Naive thymus-derived CD8-positive, alpha-beta T cell (primary cell): ENCODE measurements at places on chromosomes 16 and 17.

DNA sequence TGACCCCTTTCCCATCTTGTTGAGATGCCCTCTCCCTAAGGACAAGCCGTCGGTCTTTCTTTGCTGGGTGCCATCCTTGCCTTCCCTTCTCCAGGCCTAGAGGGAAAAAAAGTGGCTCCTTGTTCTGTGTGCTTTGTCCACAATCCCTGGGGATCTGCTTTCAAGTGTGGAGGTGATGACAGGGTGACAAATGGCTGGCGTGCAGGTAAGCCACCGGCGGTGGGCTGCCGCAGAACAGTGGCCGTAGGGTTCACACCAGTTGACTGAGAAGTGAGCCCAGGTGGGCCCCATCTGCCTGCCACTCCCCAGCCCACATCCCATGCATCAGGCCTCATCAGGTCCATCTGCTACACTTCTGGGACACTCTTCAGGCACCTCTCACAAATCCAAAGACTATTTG is 11.4 kb upstream of the CALB2 start:
- H3K36me3 ChIP-seq: no peaks in the 10 kb centered on the region
- no peak overlapping the region for H3K4me3 ChIP-seq
- no peaks in the 10 kb centered on the region for H3K4me1 ChIP-seq
- no peaks in the 10 kb centered on the region for H3K27me3 ChIP-seq
- H3K27ac ChIP-seq: no peak overlapping the region

DNA sequence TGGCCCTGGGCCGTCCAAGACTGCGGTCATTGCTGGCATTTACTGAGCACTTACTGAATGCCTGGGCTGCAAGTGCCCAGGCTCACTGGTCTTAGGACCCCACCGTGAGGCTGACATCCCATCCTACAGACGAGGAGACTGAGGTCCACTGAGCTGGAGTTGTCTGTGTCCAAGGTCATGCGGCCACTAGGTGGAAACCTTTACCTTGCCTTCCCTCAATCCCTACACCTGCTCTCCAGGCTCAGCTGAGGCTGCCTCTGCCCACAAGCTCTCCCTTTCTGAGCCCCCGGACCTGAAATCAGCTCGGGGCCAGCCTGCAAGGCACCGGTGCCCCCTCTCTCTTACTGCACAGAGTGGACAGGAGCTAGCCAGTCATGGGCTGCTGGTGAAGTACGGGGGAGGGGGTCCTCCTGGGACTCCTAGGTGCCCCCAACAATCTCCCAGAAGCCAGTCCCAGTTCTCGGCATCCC is 1.5 kb downstream of the CASKIN1 start:
- H3K4me3 ChIP-seq: peak overlapping the region; percentile 73
- H3K27me3 ChIP-seq: peaks cover 19% of the 10 kb centered on the region
- peak; percentile 64 for DNase-seq
- H3K27ac ChIP-seq: no peak overlapping the region
- no peaks in the 10 kb centered on the region for H3K36me3 ChIP-seq
- H3K4me1 ChIP-seq: peaks cover 15% of the 10 kb centered on the region

- no peaks in the 10 kb centered on the region for H3K36me3 ChIP-seq
- peak within 1 kb of the TSS; percentile 73 for H3K4me3 ChIP-seq
- DNase-seq: peak; percentile 50
- peak within 1 kb of the TSS; percentile 75 for H3K27ac ChIP-seq
- no peaks in the 10 kb centered on the region for H3K27me3 ChIP-seq
Observed at GRCh38 chr17:4433515-4434031, at the start of gene SPNS3. Gene SPNS3, plus strand, starts transcription at chr17:4433940. Its CDS starts 28 bp downstream, at chr17:4433968.

- H3K36me3 ChIP-seq: no peaks in the 10 kb centered on the region
- no peak overlapping the region for H3K4me3 ChIP-seq
- peaks cover 3% of the 10 kb centered on the region for H3K27me3 ChIP-seq
- no peak for DNase-seq
- no peaks in the 10 kb centered on the region for H3K4me1 ChIP-seq
Observed at GRCh38 chr16:77599793-77600415, 122.4 kb upstream of the NUDT7 start.

- no peaks in the 10 kb centered on the region for H3K27me3 ChIP-seq
- no peak overlapping the region for H3K27ac ChIP-seq
- peaks cover 5% of the 10 kb centered on the region for H3K36me3 ChIP-seq
Observed at GRCh38 chr16:13306161-13306995, 405.0 kb downstream of the SHISA9 start.

DNA sequence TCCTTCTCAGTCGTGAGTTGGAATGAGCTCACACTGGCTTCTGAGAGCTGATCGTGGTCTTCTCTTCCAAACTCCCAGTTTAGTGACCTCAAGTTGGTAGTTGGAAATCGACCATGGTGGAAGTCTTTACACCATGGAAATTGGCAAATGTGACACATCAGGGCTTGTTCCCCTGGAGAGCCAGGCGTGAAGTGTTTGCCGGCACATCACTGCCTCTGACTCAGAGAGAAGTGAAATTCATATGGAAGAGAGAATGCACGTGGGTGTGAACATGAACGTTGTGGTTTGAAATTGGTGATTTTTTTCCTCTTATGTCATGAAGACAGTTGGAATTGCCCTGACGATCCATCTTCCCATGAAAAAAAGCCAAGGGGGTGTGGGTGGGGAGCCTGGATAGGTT is 47.4 kb downstream of the AXIN2 start:
- no peaks in the 10 kb centered on the region for H3K36me3 ChIP-seq
- no peak overlapping the region for H3K4me3 ChIP-seq
- H3K27ac ChIP-seq: no peak overlapping the region
- H3K4me1 ChIP-seq: no peaks in the 10 kb centered on the region
